GM23338 (cell line): ENCODE measurements at places on chromosomes 16 and 17. TPM values are rescaled to one million over a fixed set of nuclear protein-coding genes. Genes with fewer than 3 reads are reported as not detected.

NDUFB10 gene
- polyA plus RNA-seq = 495 and 527 TPM in 2 replicates

DNA sequence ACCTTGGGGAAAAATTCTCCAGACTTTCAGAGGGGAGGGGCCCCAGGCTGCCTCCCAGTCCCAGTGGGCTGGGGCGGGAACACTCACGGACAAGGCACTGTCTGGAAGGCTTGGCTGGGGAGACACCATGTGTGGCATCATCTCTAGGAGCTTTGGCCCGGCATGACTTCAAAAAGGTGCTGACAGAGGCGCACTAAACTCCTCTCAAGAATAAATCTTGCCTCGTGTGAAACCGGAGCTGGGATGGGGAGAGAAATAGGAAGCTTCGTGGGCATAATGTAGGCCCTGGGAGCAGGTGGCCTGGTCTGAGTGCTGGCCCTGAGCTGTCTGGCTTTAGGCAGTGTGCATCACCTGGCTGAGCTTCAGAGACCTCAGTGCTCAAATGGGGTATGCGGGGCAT, 5.7 kb downstream of the WSCD1 start:
- H3K36me3 ChIP-seq = no peaks in the 10 kb centered on the region
- no peak overlapping the region for H3K27ac ChIP-seq
- no peak overlapping the region for H3K4me3 ChIP-seq
- no peak for DNase-seq

LDHD gene
- 3.9 and 5.0 TPM in 2 replicates for polyA plus RNA-seq

DNA sequence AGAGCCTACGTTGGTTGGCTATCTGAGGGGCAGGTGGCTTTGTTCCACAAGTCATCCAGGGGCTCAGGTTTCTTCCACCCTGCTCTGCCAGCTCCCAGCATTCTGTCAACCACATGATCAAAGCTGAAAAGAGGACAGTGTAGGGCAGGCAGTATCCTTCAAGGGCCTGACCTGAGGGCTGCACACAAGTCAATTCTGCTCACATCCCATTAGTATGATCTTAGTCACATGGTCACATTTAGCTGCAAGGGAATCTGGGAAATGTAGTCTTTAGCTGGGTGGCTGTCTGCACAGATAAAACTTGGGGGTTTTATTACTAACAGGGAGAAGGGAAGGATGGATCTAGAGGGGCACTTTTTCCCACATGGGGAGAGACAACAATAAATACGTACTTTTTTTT, 97.3 kb downstream of the SALL1 start:
- H3K36me3 ChIP-seq = no peaks in the 10 kb centered on the region
- H3K27me3 ChIP-seq = no peaks in the 10 kb centered on the region
